ENCODE measurements at places on chromosomes 5 and 9.

DNA sequence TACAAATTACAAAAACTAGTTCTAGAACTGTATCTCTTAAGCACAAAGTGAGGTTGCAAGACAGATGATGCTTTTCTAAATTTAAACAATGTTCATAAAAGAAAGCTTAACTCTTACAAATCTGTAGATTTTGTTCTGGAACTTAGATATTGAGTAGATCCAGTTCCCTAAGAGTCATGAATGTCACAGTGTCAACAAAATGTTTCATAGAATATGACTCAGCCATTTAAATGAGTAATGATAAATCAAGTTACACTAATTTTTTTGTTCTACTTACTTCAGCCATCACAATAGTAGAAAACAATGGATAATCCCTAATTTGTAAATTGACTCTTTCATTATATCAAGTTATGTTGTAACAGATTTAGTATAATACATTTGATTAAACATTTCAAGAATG, 239.7 kb downstream of the MEF2C start:
- no peak for DNase-seq

DNA sequence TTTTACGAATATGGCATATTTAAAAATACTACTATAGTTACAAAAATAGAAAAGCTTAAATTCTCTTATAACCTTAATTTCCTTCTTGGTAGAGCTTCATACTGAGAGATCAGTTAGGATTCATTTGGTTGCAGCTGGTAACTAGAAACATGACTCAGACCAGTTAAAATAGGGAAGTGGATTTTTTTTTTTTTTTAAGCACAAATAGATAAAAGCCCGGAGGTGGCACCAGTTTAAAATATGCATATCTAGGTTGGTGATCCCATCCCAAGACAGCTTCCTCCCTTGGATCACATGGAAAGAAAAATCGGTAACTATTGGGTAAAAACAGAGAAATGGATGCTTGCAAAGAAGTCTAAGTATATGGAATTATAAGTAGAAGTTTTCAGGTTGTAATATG, 1634.3 kb downstream of the MAT2B start:
- no peak for DNase-seq

DNA sequence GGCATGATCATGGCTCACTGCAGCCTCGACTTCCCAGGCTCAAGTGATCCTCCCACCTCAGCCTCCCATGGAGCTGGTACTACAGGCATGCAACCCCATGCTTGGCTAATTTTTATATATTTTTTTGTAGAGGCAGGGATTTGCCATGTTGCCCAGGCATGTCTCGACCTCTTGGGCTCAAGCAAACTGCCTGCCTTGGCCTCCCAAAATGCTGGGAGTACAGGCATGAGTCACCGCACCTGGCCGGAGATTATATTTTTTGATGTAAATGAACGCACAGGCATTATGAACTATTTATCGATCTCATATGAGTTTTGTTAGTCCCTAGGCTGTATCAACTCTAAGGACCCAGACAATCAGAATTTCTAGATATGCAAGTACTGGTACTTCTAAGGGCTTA, 25.5 kb upstream of the CEP120 start:
- no peak for DNase-seq

GRCh38 chr5:176542596-176543427, 5.6 kb upstream of the RNF44 start:
- no peak for DNase-seq

GRCh38 chr5:56094579-56095361, 100.0 kb upstream of the IL6ST start:
- no peak for DNase-seq

DNA sequence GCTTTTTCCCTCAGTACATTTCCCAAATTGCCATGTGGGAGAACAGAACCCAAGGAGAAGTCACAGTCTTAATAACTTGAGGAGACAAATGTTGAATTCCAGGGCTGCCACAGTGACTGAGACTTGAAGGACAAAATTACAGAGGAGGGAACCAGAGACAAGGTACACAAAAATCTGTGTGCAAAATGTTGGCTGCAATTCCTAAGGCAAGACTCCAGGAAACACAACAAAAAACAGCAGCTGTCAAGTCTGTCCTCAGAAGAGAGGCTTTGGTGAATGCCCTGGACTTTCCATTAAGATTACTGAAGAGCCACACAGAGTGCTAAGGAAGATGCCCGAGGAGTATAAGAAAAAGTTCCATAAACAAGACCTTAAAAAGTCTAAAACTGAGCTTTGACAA, 21.1 kb downstream of the AP3B1 start:
- DNase-seq = no peak

DNA sequence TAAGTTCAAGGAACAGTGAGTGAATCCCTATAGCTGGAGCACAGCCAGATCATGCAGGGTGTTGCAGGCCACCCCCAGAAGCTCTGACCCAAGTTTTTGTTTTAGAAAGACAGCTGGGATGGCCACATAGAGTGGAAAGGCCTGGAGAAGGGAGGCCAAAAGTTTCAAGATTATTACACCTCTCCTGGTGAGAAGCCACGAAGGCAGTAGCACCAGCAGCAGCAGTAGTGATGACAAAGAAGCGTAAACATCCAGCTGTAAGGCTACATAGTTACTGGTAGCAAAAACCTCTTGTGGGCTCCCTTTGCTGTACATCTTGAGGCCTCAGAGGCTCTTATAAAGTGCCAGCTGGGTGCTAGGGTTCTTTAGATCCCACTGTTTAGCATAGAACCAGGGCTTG, 11.8 kb downstream of the ADAMTSL1 start:
- no peak for DNase-seq

DNA sequence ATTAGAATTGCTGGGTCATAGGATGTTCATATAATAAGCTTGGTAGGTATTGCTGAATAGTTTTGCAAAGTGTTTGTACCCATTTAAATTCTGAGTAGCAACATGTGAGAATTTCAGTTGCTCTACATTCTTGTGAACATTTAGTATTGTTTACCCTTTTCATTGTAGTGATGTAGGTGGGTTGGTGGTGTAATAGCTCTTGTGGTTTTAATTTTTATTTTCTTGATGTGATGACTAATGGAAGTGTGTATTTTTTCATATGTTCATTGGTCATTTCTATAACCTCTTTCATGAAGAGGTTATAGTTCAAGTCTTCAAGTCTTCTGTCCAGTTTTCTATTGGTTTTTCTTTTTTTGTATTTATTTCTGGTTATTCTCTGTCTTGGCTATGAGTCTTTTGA, 34.4 kb downstream of the RASA1 start:
- DNase-seq = no peak

DNA sequence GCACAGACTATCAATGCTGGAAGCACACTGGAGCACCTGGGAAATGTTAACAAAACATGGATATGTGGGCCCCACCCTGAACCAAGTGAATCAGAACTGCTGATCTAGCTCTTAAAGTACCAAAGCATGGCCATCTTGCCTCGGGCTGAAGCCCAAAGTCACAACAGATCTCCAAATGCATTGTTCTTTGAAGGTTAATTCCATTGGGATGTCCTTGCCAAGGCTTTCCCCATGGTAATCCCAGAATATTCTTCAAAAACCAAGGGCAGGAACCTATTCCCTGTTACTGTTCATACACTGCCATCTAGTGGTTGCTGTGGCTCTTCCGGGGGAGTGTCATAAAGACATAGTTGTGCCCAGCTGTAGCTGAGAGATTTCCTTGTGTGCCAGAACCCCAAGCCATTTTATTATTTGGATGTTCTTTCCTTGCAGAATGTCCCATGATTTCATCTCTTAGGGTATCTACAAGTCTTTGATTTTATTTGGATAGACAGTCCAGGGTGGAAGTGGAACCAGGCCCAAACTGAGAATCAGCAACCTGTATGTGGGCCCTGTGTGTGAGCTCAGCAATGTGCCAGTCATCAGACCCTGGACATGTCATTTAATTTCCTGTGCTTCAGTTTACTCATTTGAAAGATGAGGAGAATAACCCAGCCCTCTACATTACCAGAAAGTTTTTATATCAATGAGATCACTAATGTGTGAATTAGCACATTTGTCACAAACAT, 290.0 kb downstream of the ACTL7B start:
- no peak for DNase-seq

- no peak for DNase-seq
Observed at GRCh38 chr5:57422993-57423392, 59.6 kb downstream of the ACTBL2 start.
